ENCODE measurements at places on chromosomes 1 and 21.

DNA sequence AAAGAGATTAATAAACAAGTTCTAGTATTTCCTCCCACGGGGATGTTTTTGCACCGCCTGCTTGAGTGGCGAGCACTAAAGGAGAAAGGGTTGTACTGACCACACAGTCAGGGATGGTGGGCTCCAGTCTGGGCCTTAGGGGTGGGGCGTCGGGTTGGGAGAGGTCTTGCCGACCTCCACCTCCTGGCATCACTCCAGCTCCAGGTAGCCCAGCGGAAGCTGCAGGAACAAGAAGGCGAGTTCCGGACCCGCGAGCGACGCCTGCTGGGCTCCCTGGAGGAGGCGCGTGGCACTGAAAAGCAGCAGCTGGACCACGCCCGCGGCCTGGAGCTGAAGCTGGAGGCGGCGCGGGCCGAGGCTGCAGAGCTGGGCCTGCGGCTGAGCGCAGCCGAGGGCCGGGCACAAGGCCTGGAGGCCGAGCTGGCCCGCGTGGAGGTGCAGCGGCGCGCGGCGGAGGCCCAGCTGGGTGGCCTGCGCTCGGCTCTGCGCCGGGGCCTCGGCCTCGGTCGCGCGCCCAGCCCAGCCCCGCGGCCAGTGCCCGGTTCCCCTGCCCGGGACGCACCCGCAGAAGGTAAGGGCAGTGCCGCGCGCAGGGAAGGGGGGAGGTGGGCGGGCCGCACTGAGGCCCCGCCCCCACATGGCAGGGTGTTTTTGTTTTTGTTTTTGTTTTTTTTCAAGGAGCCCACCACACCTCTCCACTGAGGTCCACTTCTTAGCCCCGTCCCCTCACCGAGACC is 19.7 kb downstream of the MFAP2 start:
- DNase-seq = peak; percentile 67

DNA sequence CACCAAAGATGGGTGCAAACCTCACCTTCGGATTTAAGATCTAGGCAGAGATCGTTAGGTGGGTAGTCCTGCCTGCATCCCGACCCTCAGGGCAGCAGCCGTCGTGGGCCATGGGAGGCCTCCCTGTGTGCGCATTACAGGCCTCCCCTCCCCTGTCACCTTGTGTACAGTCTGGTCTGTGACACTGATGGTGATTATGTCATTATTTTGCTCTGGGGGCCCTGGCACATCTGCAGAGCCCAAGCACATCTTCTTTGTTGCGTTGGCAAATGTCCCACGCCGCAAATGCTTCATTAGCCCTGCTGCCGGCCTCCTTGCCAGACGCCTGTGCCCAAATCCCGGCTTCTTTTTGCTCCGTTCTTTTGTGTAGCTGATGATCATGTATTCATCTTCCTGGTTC is 31.7 kb downstream of the PROX1 start:
- DNase-seq = no peak

GRCh38 chr1:8962812-8963530 is 17.3 kb downstream of the CA6 start:
- no peak for DNase-seq

- no peak for DNase-seq
These were observed 161.4 kb upstream of the CAMK1G start for GRCh38 chr1:209421978-209422680.

- no peak for DNase-seq
These were observed 72.9 kb upstream of the SELENON start for GRCh38 chr1:25727088-25727487.

DNA sequence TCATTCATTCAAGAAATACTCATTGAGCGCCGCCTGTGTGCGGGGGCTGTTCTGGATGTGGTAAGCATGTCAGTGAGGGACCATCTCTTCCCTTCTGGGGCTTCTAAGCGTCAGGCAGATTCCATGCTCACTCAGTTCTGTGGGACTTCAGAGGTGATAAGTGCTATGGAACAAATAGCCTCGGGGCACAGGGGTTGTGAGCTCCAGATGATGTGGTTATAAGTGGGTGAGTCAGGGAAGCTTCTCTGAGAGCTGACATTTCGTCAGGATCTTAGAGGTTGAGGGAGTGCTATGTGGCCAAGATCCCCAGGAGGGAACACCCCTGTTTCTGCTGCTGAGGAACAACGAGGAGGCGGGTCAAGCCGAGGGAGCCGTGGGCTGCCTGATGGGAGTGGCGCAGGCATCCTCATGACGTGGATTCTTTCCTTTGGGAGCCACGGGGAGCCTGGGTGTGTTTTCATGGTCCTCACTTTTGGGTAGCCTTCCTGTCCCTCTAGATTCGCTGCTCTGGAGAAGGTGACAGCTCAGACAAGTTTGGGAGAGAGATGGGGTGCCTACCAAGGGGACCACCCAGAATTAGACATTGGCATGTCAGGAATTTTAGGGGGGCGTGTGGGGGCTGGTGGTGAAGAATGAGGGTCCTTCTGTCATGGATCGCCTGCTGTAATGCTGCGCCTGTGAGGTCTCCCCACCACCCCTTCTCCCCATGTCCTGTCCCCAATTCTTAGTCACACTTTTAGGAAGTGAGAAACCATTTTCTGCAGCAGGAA is 38.5 kb downstream of the HUNK start:
- DNase-seq = no peak

- no peak for DNase-seq
These were observed 6.1 kb downstream of the ZNF124 start for GRCh38 chr1:247165674-247166073.

DNA sequence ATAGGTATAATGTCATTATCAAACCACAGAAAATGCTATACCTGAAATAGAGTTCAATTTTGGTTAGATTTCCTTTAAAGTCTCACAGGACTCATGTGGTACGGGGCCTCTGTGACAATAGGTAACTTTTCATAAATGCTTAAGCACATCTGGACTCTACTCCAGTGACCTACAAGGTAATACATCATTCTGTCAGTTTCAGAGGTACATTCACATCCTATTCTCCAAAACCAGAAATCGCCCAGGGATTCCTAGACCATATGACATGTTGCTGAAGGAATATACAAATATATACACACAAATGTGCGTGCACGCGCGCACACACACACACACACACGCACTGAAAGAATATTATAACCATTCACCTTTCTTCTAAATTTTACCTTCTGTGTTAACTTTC is 311.8 kb downstream of the SMYD3 start:
- no peak for DNase-seq

- DNase-seq = no peak
These were observed 138.2 kb downstream of the AJAP1 start for GRCh38 chr1:4792565-4792964.

DNA sequence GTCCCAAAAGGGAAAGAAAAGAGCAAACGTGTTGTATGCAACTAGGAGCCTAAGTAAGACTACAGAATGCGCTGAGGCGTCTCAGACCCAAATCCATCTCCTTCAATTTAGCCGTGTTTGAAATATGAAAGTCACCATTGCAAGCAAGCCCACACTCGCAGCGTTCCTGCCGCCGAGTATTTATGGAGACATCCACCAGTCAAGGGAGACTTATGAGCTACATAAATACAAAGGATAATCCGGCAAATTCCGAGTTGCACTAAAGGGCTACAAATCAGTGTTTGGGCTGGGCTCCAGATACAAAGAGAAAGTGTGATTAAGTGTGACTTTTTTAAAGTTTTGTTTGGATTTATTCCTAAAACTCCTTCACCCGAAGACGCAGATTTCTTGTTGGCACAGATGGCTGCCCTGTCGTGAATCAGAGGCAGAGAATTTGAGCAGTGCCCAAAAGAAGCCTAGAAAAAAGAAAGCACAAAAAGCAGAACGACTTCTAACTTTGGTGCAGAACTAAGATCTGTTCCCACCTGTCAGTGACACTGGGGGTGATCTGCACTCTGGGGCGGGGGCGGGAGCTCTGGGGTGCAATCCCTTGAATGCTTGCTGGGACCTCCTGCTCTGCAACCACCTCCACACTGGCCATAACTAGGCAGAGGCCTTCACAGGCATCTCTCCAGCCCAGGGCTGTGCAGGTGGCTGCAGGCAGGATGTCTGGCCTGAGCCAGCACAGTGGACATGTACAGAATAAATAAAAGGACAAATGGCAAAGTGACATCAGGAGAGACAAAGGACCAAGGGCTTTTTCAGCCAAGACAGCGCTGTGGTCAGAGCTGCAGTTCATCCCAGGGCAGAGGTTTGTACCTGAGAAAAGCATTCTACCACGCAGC is 489.7 kb downstream of the NPHP4 start:
- no peak for DNase-seq

- no peak for DNase-seq
These were observed 60.4 kb downstream of the IL23R start for GRCh38 chr1:67226688-67227087.

GRCh38 chr1:167447521-167448136 is 70.7 kb downstream of the CD247 start:
- DNase-seq = peak; percentile 31

- DNase-seq = no peak
These were observed 514 bp downstream of the TPRG1L start for GRCh38 chr1:3625151-3625907.

- no peak for DNase-seq
These were observed 446.1 kb upstream of the PROX1 start for GRCh38 chr1:213541641-213542040.

- no peak for DNase-seq
These were observed 7.4 kb downstream of the GPR25 start for GRCh38 chr1:200880212-200880611.

DNA sequence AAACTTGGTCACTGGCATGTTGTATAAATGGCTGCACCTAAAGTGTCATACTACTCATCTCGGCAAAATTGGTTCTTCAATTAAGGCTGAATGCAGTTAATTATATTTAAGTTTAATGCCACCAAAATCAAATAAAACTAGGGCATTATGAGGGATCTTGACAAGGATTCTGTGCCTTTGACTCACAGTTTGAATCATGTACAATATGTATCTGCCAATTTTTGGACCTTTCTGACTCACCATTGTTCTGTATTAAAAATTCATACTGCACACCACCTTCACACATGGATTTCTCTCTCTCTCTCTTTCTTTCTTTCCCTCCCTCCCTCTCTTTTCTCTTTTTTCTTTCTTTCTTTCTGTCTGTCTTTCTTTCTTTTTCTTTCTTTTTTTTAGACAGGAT is 14.1 kb upstream of the STXBP3 start:
- no peak for DNase-seq

DNA sequence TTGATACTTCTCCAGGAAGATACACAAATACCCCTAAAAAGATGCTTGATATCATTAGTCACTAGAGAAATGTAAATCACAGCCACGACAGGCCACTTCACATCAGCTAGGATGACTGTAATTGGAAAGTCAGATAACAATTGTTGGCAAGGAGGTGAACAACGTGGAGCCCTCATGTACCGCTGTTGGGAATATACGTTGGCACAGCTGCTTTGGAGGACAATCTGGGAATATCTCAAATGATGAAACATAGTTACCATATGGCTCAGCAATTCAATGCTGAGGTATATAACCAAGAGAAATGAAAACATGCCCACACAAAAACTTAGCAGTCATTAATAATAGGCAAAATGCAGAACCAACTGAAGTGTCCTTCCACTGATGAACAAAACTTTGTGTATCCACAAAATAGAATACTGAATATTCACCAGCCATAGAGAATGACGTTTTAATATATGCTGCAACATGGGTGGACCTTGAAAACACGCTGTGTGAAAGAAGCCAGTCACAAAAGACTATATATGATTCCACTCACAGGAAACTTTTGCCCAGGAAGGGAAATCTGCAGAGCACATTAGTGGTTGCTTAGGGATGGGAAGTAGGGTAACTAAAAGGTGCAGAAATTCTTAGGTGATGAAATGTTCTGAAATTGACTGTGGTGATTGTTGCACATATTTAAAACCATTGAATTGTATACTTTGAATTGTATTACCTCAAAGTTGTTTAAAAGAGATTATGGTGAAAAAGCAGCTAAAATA is 95.4 kb downstream of the AHCTF1 start:
- no peak for DNase-seq

- no peak for DNase-seq
These were observed 95.2 kb downstream of the ITPKB start for GRCh38 chr1:226643611-226644540.

DNA sequence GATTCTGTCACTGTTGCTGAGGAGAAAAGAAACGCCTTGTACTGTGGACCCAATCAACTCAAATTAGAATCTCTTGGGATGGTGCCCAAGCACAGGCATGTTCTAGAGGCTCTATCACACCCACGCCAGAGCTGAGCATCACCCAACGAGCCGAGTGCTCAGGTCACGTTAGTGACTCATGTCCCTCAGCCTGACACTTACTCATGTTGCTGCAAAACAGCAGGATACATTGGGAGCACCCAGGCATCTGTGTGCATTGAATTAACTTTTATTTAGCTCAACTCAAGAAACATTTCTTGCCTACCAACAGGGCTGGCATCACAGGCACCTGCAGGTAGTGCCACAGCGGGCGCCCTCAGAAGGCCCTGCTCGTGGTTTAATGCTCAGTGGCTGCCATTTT is 149.8 kb downstream of the ETS2 start:
- DNase-seq = no peak

- DNase-seq = no peak
These were observed 99.0 kb upstream of the ADGRL4 start for GRCh38 chr1:79105500-79105899.

- DNase-seq = no peak
These were observed 3.2 kb downstream of the INKA2 start for GRCh38 chr1:111735858-111736544.

- no peak for DNase-seq
These were observed 1.3 kb downstream of the GNG12 start for GRCh38 chr1:67831850-67832513.

- DNase-seq = no peak
These were observed 6.2 kb downstream of the BECN2 start for GRCh38 chr1:241963722-241964121.

DNA sequence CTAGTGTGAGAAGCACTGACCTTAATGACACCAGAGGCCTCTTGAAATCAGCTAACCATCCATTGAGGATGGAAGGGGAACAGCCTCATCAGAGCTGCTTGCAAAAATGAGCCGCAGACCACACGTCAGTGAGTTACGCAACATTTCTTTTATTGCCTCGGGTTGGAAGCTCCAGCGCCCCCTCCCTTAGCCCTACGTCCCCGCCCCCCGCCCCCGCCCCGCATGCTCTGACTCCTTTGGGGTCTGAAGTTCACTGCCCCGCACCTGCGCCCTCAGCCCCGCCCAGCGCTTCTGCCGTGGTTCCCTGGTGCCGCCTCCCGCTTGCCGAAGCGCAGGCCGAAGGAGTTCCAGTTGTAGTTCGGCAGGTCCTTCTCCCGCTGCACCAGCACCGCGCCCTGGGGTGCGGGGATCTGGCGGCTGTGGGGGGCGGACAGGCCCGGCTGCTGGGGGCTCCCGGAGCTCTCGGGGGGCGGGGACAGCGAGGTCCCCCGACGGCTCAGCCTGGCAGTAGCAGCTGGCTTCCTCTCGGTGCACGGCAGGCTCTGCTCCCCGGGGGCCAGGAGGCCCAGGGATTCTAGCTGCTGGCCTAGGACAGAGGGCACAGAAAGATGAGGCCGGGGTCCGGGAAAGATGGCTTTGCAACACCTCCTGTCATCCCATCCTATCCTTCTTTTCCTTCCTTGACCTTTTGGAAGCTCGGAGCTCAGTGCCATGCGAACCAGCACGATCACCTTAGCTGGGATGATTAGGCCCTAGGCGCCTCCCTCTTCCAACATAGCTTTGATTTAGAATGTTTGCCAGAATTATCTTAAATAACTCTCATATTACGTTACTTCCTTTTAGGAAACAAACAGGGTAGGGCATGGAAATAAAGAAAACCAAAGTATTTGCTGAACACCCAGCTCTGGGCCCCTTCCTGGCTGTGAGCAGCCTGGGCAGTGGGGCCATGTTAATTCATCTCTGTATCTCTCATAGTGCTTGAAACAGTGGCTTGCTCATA is 5.8 kb downstream of the KISS1 start:
- DNase-seq = no peak

- no peak for DNase-seq
These were observed 9.7 kb upstream of the LRRC53 start for GRCh38 chr1:74522148-74522547.

GRCh38 chr1:161228032-161228431 is 2.2 kb downstream of the TOMM40L start:
- no peak for DNase-seq
